Subcutaneous adipose tissue (tissue), 4 donors: ENCODE measurements at places on chromosomes 6 and 20. TPM values are rescaled to one million over a fixed set of nuclear protein-coding genes. Genes with fewer than 3 reads are reported as not detected.

Gene CTSZ
- total RNA-seq, result 496 TPM

Gene GSTA2
- not detected for total RNA-seq

Gene POPDC3
- total RNA-seq, result not detected

Gene KCNG1
- not detected for total RNA-seq

Gene NOX3
- not detected for total RNA-seq

Gene HLA-G
- not detected for total RNA-seq

Gene TRIM10
- total RNA-seq, result not detected

Gene SEMG1
- total RNA-seq, result not detected

Gene SIRPB2
- 33.5 TPM for total RNA-seq

Gene BACH2
- 15.4 TPM for total RNA-seq

Gene DNMT3B
- 2.1 TPM for total RNA-seq

Gene LAMP5
- not detected for total RNA-seq

Gene OR2H2
- not detected for total RNA-seq

Gene WFDC10B
- not detected for total RNA-seq

Gene ERVFRD-1
- 0.17 TPM for total RNA-seq

Gene GGTLC1
- not detected for total RNA-seq

Gene NKAIN4
- not detected for total RNA-seq

Gene MRS2
- 31.8 TPM for total RNA-seq

Gene TRIM31
- total RNA-seq, result not detected

Gene RAB22A
- 21.4 TPM for total RNA-seq

Gene OR2J3
- not detected for total RNA-seq

Gene SAMHD1
- 550 TPM for total RNA-seq

Gene SSTR4
- total RNA-seq, result not detected

Gene C6orf132
- 1.3 TPM for total RNA-seq

Gene PPIL6
- 2.6 TPM for total RNA-seq

Gene BTNL2
- not detected for total RNA-seq

Gene THBD
- 23.8 TPM for total RNA-seq

Gene LST1
- total RNA-seq, result 14.3 TPM

Gene MUC22
- not detected for total RNA-seq

Gene PGC
- total RNA-seq, result not detected

Gene STAU1
- 89.7 TPM for total RNA-seq

Gene MEI4
- total RNA-seq, result not detected

Gene HLA-DRB1
- 84.4 TPM for total RNA-seq

Gene FOXC1
- 4.8 TPM for total RNA-seq

Gene HRH3
- not detected for total RNA-seq

Gene CRISP3
- total RNA-seq, result not detected

Gene LY6G6F
- not detected for total RNA-seq

Gene POM121L2
- not detected for total RNA-seq

Gene IYD
- total RNA-seq, result not detected

Gene FAM209A
- not detected for total RNA-seq

Gene TTI1
- total RNA-seq, result 9.6 TPM

Gene DSP
- total RNA-seq, result 2.2 TPM

Gene TSBP1
- not detected for total RNA-seq

Gene PCSK2
- total RNA-seq, result not detected

Gene DAAM2
- total RNA-seq, result 125 TPM

Gene ABHD16B
- total RNA-seq, result not detected

Gene ATP5F1E
- 41.1 TPM for total RNA-seq

Gene ARFGAP1
- 46.2 TPM for total RNA-seq

Gene CRIP3
- not detected for total RNA-seq

Gene TMEM239
- total RNA-seq, result not detected

Gene SH3BGRL2
- 63.6 TPM for total RNA-seq

Gene RNF182
- 0.85 TPM for total RNA-seq

Gene EPHA7
- 1.1 TPM for total RNA-seq

Gene CTNNBL1
- 53.1 TPM for total RNA-seq

Gene SFT2D1
- total RNA-seq, result 35.2 TPM

Gene TBC1D32
- total RNA-seq, result 6.0 TPM

Gene GJA1
- total RNA-seq, result 47.4 TPM
